ENCODE measurements at places on chromosomes 1 and 21.

DNA sequence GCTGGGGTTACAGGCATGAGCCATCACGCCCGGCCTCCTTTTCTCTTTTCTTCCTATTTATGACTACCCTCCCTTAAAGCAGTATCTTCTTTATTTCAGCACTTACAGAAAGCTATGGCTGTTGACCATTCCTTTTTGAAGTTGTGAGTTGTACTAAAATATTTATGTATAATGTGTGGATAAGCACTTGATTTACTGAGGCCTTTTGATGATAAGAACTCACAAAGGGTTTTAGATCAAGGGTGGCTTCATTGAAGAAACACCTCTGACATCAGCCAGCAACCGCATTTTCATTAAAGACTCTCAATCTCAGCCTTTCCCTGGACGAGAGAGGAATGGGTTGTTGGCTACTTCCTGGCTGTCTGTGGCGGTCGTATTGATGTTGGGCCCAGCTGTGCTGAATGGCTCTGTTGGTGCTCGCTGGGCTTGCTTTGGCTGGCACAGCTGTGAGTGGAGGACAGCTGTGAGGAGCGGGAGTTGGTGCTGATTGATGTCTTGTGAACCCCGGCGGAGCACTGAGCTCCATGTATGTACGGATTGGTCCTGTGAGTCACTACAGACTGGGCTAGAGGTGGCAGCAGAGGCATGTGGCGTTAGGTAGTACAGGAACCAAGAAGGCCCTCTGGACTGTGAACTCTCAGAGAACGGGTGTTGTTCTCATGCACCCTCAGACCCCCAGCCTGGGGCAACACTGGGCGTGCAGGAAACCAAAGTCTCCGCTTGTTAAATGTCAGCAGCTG, 208.8 kb downstream of the KIF26B start:
- peak; percentile 23 for DNase-seq

DNA sequence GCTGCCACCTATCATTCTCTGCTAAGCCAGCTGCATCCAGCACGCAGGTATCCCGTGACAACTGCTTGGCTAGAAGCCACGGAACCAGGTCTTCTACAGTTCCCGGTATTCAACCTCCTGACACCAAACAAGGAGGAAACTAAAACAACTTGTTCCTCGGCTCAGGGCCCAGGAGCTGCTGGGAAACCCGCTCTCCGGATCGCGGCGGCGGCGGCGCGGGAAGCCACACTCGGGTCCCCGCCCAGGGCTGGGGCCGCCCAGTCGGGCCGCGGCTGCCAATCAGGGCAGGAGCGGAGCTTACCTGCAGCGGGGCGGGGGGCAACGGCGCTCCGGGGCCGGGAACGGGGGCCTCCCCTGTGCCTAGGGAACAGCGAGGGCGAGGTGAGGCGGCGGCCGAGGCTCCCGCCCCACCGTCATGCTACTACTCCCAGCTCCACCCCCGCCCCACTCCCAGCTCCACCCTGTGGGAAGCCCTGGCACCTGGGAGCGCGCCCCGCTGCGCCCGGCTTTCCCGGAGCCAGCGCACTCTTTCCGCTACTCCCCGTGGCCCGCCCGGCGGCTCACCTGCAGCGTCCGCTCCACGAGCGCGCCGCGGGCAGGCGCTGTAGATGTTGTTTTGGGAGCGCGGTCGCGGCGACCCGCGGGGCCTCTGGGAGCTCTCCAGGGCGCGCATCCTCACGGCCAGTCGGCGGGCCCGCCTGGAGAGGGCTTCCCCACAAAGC, 12.1 kb downstream of the IL24 start:
- DNase-seq: no peak

GRCh38 chr1:229102741-229103391, 168.0 kb upstream of the RAB4A start:
- no peak for DNase-seq

GRCh38 chr1:15283526-15283925, 36.5 kb downstream of the FHAD1 start:
- DNase-seq: no peak

DNA sequence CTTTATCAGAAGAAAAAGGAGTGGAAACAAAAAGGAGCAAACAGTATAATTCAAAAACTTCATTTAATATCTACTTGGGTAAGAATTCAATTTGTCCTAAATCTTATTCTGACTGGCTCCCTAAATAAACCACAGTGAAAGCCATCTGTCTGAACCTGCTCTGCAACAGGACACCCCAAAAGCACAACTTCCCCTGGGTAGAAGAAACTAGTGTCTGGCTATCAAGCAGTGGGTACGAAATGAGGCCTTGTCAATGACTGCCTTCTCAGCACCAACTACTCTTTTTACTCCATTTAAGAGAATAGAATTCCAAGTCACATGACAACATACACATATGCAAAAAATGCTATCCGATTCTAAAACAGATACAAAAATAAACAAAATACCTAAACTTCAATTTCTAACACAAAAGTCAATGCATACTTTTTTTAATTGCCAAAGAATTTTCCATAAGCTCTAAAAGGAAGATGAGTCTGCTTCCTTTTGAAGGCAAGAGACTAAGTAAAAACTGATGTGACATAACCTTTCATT, 206.8 kb downstream of the SLC45A1 start:
- DNase-seq: peak; percentile 22

DNA sequence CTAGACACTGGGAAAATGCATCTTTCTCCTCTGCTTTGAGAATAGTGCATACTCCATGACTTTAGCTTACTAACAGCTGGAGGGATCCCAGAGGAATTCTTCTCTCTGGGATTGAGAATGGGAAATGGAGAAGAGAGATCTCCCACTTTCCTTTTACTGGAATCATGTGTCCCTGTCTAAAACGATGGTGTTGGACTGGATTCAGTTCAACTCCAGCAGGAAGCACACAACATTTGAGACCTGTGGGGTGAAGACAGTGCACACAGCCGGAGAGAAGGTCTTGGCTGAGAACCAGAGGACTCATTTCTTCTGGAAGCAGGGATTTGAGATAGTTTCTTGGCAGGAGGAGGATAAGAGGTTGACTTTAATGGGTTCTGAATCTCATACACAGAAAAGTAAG, 58.7 kb downstream of the TRABD2B start:
- no peak for DNase-seq

DNA sequence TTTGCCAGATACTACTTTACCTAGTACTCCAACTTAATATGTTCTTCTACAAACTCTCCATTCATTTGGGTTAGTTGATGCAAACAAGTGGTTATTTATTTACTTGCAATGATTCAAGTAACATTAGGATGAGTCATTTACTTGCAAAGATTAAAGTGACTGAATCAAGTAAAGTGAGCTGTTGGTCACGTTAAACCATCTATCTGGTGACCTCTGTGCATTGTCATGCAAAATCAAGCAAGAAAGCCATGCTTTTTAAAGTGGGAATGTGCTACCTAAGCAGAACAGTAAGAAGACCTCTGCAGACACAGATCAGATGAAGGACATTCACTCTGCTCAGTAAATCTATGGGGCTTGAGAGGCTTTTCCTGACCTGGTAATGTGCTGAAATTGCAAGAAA, 254.7 kb downstream of the LRRIQ3 start:
- no peak for DNase-seq

DNA sequence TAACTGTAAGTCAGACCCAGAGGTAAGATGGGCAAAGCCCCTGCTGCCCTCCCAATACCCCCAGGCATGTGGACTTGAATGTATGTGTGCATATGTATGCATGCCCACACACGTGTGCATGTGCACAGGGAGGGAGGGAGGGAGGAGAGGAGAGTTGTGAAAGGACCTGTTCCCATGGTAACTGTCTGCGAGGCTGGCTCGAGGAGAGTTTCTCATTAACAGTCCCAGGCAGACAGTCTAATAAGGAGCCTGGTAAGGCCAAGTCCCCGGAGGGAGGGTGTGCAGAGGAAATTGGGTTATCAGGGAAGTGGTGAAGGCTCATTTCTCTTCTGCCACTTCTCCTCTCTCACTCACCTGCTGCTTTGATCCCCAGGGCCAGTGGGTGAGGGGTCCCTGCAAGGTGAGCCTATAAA, 74.9 kb downstream of the NFASC start:
- DNase-seq: peak; percentile 64

DNA sequence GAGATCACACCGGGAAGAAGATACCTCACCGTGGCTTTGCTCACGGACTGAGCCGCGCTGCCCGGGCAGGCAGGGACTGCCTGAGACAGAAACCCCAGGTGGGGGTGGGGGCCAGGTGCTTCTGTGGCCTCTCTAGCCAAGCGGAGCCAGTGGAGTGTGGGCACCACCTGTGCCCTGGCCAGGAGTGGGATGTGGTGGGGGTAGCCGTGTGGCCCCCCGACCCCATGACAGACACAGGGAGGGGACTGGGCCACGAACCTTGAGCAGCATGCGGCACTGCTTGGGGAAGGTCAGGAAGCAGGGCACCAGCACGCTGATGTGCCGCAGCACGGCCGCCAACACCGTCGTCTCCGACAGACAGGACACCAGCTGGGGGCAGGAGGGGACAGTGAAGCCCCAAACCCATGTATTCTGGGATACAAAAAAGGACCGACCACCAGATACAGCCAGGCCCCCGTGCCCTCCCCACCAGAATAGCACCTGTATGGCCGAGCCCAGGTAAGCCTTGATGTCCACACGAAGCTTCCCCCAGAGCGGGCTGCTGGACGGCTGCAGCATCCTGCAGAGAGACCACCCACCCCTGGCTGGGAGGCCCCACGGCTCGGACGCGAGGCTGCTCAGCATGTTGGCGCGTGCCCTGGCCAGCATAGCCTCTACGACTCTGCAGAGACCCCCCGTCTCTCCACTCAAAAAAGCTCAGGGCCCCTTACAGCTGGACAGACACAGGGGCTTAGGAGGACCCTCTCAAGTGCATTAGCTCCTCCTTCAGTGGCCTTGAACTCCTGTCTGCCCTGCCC, 5.3 kb downstream of the NOC2L start:
- no peak for DNase-seq

DNA sequence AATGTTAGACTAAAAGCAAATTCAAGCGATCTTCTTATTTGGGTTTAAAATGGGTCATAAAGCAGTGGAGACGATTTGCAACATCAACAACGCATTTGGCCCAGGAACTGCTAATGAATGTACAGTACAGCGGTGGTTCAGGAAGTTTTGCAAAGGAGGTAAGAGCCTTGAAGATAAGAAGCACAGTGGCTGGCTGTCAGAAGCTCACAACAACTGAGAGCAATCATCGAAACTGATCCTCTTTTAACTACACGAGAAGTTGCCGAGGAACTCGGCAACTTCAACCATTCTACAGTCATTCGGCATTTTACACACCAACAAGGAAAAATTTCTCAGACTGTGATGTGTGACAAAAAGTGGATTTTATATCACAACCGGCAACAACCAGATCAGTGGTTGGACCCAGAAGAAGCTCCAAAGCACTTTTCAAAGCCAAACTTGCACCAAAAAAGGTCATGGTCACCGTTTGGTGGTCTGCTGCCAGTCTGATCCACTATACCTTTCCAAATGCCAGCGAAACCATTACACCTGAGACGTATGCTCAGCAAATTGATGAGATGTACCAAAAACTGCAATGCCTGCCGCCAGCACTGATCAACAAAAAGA, 47.9 kb downstream of the ASH1L start:
- DNase-seq: no peak

DNA sequence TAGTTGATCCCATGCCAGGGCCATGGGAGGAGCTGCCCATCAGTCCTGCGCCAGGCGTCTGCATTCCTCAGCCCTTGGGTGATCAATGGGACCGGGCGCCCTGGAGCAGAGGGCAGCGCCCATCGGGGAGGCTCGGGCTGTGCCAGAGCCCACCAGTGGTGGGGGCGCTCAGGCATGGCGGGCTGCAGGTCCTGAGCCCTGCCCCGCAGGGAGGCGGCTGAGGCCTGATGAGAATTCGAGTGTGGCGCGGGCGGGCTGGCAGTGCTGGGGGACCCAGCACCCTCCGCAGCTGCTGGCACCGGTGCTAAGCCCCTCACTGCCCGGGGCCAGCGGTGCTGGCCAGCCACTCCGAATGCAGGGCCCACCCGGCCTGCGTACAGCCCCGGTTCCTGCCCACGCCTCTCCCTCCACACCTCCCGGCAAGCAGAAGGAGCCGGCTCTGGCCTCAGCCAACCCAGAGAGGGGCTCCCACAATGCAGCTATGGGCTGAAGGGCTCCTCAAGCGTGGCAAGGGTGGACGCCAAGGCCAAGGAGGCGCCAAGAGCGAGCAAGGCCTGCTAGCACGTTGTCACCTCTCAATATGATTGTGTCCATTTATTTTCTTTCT, 238.1 kb upstream of the OLFM3 start:
- DNase-seq: no peak

- DNase-seq: no peak
Measured at GRCh38 chr1:6686294-6686693, 15.3 kb downstream of the DNAJC11 start.
